ENCODE measurements at places on chromosomes 12 and 14.

- DNase-seq, result peak; percentile 65
These were observed 835 bp downstream of the VEZT start for GRCh38 chr12:95218150-95219133.

DNA sequence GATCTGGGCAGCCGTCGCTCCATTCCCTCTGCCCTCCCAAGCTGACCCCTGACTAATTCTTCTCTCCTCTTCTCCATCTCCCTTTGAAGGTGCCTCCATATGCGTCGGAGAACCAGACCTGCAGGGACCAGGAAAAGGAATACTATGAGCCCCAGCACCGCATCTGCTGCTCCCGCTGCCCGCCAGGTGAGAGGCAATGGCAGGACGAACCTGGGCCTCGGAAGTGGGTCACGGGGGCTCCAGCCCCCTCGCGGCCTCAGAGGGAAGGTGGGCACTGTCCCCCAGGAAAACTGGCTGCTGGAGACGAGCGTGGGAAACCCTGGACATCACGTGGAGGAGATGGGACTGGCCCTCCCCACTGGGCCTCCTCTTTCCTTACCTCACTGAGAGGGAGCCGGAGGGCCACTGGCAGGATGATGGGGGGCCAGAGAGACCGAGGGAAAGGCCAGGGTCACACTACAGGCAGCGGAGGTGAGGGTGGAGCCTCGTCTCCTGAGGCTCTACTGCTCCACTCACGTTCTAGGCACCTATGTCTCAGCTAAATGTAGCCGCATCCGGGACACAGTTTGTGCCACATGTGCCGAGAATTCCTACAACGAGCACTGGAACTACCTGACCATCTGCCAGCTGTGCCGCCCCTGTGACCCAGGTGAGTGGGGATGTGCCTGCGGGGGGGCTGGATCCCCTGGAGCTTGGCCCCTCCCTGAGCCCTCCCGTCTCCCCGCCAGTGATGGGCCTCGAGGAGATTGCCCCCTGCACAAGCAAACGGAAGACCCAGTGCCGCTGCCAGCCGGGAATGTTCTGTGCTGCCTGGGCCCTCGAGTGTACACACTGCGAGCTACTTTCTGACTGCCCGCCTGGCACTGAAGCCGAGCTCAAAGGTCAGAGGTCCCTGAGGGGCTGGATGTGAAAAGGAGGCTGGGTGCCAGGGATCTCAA is 806 bp downstream of the LTBR start:
- DNase-seq, result no peak

DNA sequence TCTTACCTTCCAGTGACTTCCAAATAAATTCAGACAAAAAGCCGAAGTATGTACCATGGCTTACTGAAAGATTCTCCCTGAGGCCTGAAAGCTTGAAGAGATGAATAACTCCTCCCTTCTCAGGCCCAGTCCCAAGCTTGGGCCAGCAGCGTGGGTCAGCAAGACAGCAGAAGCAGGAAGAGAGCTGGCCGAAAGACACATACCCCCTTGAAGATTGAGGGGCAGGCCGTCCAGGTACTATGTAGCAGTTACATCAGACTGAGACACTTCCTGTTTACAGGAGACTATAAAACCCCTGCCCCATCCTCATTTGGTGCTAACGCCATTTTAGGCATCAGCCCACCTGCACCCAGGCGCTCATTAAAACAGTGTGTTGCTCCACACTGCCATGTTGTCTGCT is 15.0 kb downstream of the NDUFA12 start:
- DNase-seq, result no peak

DNA sequence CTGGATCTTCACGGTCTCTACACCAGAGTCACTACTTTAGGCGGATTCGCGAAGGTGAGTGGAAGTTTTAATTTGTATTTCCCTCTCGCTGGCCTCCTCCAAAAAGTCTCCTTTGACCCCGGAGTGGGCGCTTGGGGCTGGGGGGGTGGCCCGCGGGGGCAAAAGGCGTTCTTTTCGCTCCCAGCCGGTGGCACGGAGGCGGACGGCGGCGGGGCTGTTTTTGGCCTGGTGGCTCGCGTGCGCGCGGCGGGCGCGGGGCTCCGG is 510 bp downstream of the ARID2 start:
- DNase-seq, result no peak

DNA sequence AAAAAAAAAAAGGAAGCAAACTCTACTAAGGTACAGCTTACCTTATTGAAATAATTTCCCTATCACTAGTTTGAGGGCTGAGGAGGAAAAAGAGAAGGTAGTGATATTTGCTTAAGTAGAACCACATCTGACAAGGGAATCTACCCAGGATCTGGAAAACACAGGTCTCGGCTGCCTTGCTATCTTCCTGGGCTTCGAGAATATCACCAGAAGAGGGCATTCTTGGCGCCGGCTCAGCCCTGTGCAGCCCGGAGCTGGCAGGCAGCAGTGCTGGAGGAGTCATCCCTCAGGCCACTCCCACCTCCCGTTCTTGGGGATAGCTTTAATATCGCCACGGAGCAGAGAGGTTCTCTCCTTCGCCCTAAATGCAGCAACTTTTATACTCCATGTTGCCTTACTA is 1181.2 kb downstream of the VRK1 start:
- no peak for DNase-seq

GRCh38 chr14:50800032-50800431 is 30.9 kb downstream of the NIN start:
- DNase-seq, result no peak

DNA sequence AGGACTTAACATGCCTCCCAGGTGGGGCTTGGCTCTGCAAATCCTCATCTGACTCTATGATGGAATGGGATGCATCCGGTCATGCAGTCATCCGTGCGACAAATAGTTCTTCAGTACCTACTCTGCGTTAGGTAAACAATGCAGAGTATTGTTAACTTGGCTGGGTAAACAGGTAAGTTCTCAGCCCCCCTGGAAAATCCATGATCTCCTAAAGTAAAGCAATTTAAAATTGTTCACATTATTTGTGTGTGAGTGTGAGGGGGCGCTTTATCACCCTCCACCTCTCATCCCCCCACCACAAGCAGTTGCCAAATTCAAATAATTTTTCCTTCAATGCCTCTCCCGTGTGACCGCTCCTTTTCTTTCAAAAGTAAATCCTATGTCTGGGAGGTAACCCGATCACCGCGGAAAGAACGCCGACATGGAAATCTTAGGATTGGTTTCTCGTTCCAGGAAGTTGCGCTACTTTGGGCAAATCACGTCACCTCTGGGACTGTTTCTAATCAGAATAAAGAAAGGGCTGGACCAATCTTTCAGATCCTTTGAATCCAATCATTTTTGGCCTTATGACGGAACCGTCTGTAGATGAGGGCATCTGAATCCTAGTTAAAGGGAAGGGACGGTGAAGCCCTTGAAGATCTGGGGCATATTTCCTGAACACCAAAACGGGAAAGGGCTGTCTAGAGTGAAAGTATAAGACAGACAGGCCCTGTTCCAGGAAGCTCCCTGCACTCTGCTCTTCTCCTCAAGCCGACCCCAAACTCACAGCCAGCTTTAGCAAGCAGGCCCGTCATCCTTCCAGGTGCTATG is 44.0 kb upstream of the SINHCAF start:
- DNase-seq, result no peak

DNA sequence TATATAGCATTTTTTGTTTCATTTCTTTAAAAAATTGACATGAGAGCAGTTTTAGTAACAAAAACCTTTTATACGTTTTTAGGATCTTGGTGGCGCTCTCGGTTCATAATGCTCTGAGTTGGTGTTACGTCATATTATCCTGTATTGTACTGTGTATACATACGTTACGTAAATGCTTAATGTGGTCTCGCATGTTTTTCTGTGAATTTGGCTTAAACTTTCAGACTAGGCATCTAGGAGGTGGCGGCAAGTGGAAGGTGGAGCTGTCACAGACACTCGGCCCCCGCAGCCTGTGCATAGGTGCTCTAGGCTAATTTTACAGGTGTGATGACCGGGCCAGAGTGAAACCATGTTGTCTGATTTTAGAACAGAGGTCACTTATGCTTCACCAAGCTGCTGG is 60.0 kb downstream of the PPP2R5C start:
- no peak for DNase-seq

- DNase-seq, result no peak
These were observed 28.9 kb upstream of the NUDT4 start for GRCh38 chr12:93348575-93349435.
